ENCODE measurements at places on chromosomes 11 and 22.
A peak's percentile ranks its signal among the peaks of the same experiment; 100 is the strongest.

DNA sequence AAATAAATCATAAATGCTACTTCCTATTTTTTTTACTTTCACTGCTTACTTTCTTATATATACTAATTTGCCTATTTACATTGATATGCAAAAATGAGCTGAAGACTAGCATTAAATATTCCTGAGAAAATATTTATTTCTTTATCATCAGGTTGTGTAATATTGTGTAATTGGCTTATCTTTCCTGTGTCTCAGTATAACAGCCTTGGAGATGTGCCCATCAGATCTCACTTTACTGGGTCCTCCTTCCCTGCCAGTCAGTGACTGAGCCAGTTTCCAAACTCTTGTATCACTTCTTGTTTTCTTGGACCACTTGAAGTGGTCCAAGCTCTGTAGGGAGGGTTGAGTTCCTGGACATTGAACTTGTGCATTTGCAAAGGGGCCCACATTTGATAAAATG is 900.0 kb downstream of the LUZP2 start:
- no peak for DNase-seq

DNA sequence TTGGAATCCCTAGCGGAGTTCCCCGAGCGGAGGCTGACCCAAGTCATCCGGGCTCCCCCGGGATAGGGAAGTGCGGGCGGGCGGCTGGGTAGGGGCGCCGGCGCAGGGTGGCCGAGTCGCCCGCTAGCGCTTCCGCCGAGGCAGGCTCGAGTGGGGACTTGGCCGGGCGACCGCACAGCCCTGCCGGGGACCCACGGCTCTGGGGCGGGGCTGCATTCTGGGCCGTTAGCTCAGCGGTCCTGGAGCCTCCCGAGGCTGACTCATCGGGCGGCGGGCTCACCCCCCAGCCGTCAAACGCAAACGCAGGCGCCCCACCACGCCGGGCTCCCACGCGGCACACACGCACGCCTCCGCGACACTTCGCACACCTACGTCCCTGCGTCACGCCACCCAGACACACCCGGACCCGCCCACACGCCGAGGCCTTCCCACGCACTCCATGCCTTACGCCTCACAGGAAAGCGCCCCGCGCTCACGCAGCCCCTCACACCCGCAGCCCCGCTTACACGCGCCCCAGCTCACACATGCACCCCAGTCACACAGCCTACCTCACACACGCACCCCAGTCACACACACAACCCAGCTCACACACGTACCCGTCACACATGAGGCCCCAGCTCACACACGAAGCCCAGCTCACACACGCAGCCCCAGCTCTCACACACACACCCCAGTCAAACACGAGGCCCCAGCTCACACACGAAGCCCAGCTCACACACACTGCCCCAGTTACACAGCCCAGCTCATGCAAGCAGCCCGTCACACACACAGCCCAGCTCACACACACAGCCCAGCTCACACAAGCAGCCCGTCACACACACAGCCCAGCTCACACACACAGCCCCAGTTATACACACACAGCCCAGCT is 1.2 kb downstream of the PHLDB1 start:
- DNase-seq = peak; percentile 86

GRCh38 chr11:33476945-33477606 is 219.9 kb downstream of the HIPK3 start:
- no peak for DNase-seq

- DNase-seq = peak; percentile 77
Observed at GRCh38 chr11:118914178-118914918, 11.4 kb downstream of the BCL9L start.

DNA sequence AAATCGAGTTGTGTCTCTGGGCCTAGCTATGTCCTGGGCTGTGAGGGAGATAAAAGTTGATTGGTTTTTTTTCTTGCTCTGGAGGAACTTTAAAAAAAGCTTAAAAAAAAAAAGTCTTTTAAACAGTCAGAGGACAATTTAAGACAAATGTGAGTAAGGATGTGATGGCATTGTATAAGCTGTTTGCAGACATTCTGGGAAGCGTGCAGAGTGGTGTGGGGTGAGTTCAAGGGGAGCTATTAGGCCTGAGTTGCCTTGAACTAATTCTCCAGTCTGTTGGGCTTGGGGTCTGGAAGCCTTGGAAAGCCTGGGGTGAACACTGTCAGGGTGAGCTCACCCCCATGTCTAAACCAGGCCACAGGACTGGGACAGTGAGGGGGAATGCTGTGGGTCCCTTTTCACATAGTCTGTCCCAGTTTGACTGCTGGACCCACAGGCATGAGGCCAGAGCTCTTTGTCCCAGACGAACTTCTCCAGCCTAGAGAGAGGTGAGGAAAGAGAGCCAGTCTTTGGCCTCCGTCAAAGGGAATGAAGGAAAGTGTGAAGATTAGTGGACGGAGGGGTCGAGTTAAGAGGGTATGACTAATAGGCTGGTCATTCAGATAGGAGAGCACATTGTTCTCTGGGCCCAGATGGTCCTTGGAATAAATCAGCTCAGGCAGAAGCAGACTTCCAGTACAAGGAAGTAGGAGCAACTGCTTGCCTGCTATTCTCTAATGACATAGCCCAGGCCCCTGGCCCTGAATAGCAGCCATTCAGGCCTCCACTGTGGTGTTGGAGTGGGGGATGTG is 76.4 kb upstream of the NNMT start:
- DNase-seq = no peak

DNA sequence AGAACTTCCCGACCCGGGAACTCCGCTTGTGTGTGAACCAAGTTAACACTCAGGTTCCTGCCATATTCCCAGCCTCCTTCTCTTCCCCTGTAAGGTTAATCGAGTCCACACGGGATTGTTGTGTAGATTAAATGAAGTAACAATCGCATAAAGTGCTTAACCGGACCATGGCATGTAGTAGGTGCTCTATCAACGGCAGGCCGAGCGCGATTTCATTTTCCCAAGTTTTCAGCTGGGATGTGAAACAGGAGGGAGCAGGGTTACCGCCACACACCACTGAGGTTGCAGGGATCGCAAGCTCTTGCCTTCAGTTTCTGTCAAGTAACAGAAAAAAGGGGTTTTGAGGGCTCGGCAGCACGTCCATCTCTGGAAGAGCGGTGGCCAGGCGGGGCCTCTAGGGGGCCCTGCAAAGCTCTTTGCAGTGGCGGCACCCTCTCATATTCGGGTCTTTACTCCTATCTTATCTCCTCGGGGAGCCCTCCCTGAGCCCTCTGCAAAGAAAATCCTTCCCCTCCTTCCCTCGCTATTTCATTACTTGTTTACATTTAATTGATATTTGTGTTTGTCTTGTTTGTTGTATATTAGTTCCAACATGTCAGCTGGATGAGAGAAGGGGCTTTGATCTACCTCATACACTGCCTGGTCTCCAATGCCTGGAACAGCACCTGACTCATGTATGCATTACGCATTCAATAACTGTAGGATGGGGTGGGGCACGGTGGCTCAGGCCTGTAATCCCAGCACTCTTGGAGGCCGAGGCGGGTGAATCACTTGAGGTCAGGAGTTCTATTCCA is 816 bp upstream of the PLEKHA7 start:
- DNase-seq = peak; percentile 22

- no peak for DNase-seq
Observed at GRCh38 chr11:42707541-42707940, 604.3 kb upstream of the API5 start.

GRCh38 chr11:74731301-74732094 is at the start of gene CHRDL2:
Gene CHRDL2, minus strand, starts transcription at chr11:74731426. Its CDS starts 538 bp downstream, at chr11:74730888.
- DNase-seq = no peak

DNA sequence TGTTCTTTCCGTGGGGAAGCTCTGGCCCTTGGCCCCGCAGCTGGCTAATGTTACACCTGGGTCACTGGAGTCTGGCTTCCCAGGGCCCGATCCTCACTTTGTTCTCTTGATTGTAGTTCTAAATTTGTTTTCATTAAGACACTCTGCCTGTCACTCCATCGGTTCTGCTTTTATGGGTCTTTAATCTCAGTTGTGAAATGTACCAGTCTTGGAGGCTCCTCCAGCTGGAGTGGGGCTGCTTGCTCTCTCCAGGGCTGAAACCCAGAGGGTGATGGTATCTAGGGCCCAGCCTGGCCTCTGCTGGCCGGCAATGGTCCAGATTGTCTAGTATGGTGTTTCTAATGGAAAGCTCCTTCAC is 352.9 kb downstream of the TENM4 start:
- DNase-seq = no peak

GRCh38 chr22:49380095-49380827 is 447.4 kb downstream of the BRD1 start:
- no peak for DNase-seq

GRCh38 chr11:61035526-61035835 is 64.0 kb downstream of the CD6 start:
- no peak for DNase-seq

DNA sequence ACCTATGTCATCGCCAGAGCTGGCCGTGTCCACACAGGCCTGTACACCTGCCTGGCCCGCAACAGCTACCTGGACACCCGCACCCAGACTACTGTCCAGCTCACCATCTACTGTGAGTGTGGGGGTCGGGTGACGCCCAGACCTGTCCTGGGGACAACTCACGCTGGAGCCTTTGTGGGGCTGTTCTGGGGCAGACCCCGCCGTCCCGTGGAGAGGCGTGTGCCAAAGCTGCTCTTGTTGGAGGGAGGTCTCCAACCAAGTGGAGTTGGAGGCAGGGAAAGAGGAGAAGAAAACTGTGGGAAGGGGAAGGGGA is 4.3 kb downstream of the VSIG10L2 start:
- DNase-seq = no peak

GRCh38 chr11:63873311-63873710 is 34.4 kb downstream of the MARK2 start:
- DNase-seq = no peak

- DNase-seq = no peak
Observed at GRCh38 chr11:107808521-107808920, 50.1 kb downstream of the SLC35F2 start.

- no peak for DNase-seq
Observed at GRCh38 chr11:122232985-122233384, 117.0 kb upstream of the BLID start.

GRCh38 chr11:6225896-6226295 is 8.5 kb downstream of the FHIP1B start:
- DNase-seq = no peak

DNA sequence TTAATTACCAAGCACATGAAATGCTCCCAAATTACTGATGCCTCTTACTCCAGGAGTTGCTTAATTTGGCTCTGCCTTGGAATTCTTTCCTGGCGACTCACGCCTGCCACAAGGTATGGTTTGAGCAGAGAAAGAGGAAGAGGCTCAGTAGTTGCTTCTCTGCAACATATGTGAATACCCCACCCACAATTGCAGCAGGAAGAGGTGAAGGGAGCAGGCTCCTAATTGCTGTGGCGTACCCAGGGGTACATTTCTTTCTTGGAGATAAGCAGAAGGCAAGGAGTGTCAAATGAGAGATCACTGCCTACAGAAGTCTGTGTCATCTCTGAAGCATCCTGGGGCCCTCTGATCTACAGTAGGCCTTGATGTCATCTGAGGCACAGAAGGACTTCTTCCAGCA is 10.6 kb upstream of the NNMT start:
- DNase-seq = no peak

DNA sequence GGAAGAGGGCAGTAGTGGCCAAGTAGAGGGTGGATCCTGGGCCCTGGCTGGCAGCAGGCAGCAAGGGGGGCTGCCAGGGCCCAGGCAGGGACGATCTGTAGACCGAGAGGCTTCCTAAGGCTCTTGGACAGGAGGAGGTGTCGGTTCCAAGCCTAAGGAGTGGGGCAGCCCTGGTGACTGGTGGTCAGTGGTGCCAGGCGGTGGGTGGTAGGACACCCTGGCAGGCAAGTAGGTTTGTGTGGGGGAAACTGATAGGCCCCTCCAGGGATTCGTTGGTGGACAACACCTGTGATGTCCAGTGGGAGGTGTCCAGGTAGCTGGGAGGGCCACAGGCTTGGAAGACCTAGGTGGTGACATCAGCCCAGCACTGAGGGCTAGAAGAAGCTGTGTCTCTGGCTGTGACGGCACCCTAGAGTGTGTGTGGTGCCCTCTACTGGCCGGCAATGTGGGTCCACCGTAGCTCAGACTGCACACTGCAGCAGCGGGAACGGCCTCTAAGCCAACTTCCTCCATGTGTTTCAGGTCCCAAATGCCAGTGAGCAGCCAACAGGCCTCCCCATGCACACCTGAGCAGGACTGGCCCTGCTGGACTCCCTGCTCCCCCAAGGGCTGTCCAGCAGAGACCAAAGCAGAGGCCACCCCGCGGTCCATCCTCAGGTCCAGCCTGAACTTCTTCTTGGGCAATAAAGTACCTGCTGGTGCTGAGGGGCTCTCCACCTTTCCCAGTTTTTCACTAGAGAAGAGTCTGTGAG is 9.4 kb upstream of the SAMM50 start:
- peak; percentile 63 for DNase-seq

- no peak for DNase-seq
Observed at GRCh38 chr11:1043563-1044096, 7.1 kb upstream of the MUC6 start.

GRCh38 chr11:9772218-9772617 is 108.3 kb downstream of the SWAP70 start:
- no peak for DNase-seq

- no peak for DNase-seq
Observed at GRCh38 chr11:82631722-82632630, 101.7 kb downstream of the FAM181B start.

- DNase-seq = no peak
Observed at GRCh38 chr11:15222777-15223176, 108.1 kb downstream of the INSC start.

GRCh38 chr11:34236572-34236971 is 121.2 kb downstream of the ABTB2 start:
- DNase-seq = no peak

DNA sequence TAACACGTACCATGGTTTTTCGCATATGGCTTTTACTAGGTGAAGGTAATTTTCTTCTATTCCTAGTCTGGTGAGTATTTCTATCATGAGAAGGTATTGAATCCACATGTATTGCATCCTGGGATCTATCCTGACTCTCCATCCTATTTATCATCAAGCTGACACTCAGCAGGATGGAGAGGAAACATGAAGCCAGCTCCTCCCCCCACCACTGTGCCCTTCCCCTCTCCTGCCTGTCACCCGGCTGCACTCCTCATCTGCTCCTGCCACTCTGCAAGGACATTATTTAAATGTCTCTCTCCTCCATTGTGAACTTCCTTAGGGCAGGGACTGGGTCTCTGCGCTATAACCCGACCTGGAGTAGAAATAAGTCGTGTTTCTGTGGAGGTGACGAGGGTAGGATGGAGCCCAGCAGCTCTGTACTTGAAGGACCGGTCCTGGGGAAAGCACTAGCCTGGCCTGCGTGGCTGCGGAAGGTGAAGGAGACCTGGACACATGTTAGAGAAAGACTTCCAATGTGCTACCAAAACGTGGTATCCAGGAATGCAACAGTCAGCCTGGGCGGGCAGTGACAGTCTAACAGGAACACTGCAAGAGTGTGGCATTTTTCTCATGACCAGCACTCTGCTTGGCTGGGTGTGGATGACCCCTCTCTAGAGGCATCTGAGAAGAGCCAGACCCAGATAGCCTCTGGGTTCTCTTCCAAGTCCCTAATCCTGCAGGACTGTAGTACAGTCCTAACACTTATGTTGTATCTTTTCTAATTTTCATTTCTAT is 111.2 kb downstream of the MICAL3 start:
- no peak for DNase-seq

GRCh38 chr11:119571311-119571710 is 148.3 kb upstream of the THY1 start:
- no peak for DNase-seq

- DNase-seq = no peak
Observed at GRCh38 chr22:47366026-47366767, 603.7 kb downstream of the TBC1D22A start.

- no peak for DNase-seq
Observed at GRCh38 chr22:44244265-44244822, 63.6 kb downstream of the PARVG start.

Data from CD4-positive, alpha-beta T cell treated with Interleukin-1 beta for 1 hour (primary cell).